ENCODE measurements at places on chromosomes 3 and 15.

DNA sequence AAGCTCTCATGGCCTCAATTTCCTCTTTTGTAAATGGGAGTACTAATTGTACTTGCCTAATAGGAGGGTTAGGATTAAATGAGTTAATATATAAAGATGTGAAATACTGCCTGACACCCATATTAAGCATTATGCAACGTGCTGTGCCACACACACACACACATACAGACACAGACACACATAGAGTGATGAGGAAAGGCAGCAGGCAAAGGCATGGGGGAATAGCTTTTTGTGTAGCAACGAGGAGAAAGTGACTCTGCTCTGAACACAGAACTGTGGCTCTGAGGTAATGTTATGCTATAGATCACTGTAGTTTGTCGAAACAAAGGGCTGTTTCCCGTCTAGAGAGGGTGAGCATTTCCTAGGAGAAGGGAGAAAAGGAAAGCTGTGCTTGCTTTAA is 233.3 kb upstream of the SLCO3A1 start:
- no peak for DNase-seq

DNA sequence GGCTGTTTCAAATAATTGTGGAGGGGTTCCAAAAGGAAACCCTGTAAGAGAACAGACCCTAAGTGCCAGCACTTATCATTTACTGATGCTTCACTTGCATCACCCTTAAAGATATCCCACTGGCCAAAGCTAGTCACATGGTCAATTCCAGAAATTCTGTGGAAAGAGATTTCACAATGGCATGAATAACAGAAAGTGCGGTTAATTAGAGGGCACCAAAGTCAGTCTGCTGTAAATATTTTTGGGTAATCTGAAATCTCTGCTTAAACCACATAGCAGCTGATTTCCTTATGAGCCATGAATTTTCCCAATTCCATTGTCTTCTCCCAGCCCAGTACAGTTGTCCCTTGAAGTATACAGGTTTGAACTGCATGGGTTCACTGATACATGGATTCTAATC is 346.1 kb downstream of the SI start:
- DNase-seq = no peak

DNA sequence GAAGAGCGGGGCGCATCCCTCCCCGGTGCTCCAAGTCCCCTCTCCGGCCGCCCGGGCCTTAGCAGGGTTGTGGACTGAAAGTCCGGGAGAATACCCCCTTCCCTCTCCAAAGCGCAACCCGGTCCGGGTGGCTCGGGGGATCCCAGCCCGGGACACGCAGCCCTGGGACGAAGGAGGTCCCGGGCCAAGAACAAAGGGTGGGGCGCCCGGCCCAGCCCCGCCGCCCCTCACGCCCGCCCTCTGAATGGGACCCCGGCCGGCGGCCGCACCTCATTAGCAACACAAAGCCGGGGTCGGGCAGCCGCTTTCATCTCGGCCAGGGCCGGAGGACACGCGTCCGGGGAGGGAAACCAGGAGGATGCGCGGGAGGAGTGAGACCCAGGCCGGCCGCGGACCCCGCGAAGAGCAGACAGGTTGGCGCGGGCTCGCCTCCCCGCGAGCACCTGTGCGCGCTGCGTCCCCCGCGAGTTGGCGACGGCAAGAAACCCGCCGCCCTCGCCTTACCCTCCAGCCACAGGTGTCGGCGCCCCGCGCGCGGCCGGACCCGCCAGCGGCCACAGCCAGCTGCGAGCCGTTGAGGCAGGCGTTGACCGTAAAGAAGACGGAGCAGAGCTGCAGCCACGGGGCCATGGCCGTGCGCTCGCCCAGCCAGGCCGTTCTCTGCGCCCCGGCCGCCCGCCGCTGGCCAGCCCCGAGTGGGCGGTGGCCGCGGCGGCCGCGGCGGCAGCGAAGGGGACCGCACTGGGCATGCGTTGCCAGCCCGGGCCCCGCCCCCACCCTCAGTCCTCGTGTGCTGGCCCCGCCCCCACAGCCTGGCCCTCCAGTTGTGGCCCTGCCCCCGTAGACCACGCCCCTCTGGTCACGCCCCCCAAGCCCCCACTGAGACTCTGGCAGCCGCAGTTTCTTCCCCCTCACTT is at the start of gene IL17RD:
IL17RD (minus strand) TSS at position 697 of the 917 bp plus-strand sequence; CDS start at position 630, 67 bp downstream.
- no peak for DNase-seq

DNA sequence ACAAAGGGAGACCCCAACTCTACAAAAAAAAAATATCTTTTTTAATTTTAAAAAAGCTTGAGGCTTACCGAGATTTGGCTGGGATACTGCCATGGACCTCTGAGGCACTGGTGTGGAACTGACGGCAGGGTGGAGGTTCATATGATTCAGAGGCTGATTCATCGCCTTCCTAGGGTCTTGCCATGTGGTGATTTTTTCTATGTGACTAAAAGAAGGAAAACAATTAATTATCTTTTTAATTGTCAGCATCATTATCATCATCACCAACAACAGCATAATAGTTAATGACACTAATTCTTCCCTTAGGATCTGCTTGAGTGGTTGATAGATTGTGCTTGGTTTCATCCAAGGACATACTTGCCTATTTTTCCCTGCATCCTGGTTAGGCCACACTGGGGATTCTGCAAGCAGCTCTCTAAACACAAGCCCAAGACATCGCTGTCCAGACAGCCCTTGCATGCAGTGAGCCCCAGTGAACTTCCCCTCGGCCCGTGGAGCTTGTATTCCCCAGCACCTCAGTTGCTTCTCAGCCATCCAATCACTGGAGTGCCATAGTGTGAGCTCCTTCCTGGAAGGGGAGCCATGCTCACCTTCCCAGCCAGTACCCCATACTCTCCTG is 84.9 kb downstream of the WWTR1 start:
- DNase-seq = no peak

DNA sequence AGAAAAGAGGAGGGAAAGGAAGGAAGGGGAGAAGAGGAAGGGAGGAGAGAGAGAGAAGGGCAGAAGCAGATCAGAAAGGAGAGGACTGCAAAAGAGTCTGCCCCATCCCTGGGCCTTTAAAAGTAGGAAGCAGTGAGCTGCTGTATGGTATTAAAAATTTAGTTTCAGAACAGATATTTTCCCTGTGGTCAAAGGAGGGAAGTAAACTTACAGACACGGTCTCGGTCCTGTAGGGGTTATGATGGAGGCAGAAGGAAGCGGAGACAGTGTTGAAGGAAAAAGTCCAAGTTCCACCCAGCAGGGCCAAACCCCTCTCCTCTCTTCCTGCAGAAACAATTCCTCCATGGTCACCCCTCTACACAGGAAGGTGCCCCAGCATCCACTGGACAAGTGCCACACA is 122.0 kb upstream of the PROK2 start:
- no peak for DNase-seq

- DNase-seq = no peak
Measured at GRCh38 chr15:74430510-74430951, 3.2 kb downstream of the SEMA7A start.

DNA sequence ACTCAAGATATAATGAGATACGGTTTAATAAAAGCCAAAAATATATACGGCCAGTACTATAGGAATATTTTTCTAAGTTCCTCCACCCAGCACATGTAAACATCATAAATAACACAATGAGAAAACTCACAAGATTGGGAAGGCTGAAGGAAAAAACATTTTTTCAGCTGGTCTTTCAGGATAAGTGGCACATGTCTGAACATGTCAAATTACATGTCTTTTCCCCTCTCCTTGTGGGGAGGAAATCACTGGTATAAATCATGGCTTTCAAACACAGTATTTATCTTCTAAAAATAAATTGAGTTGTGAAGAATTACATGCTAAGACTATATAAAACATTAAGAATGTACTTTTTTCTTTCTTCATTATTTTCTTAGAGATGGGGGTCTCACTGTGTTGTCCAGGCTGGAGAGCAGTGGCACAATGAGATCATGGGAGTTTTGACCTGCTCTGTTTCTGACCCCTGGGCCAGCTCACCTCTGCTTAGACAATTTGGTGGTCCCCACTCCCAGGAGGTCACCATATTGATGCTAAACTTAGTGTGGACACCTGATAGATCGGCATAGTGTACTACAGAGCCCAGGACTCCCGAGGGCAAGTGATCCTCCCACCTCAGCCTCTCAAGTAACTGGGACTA is 32.8 kb downstream of the ETV5 start:
- DNase-seq = no peak

- DNase-seq = no peak
Measured at GRCh38 chr3:53229171-53229570, 26.7 kb downstream of the TKT start.

GRCh38 chr3:184615396-184615795 is 53.8 kb downstream of the EPHB3 start:
- no peak for DNase-seq

DNA sequence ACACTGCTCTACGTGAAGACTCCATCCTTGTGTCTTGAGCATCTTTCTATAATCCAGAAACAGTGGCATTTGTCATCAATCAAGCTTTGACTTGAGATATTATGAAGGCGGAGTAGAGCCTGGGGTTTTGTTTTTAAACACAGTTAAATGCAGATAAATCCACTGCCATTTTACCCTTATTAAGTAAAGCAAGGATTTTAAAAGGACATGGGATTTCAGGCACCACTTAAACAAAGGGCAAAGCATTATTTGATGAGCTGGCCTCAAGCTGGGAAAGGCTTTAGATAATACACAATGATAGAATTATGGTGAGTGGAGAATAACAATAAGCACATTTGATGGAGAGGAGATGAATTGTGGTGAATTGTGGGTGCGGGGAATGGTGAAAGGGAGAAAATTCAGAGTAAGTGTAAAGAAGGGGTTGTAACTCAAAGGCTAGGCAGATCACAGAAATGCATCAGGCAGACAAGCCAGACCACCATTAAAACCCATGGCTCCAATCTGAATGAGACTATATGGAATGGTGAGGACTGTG is 54.9 kb upstream of the GLCE start:
- DNase-seq = no peak

DNA sequence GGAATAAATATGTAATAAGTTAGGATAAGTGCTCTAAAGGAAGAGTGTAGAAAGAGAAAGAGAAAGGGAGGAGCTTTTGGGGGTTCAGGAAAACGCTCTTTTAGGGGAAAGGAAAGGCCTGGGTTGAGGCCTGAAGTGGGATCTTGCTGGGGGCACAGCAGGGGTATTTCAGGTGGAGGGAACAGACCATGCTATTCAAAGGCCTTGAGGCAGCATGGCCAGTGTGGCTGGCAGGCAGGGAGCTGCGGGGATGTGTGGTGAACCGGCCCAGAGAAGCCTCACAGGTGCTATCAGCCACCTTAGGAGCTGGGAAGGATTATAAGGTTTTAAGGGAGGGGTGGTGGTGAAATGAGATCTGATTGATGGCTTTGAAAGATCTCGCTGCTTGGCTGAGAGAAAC is 66.6 kb downstream of the LINGO1 start:
- no peak for DNase-seq

- no peak for DNase-seq
Measured at GRCh38 chr15:101476756-101477155, 12.8 kb downstream of the PCSK6 start.

DNA sequence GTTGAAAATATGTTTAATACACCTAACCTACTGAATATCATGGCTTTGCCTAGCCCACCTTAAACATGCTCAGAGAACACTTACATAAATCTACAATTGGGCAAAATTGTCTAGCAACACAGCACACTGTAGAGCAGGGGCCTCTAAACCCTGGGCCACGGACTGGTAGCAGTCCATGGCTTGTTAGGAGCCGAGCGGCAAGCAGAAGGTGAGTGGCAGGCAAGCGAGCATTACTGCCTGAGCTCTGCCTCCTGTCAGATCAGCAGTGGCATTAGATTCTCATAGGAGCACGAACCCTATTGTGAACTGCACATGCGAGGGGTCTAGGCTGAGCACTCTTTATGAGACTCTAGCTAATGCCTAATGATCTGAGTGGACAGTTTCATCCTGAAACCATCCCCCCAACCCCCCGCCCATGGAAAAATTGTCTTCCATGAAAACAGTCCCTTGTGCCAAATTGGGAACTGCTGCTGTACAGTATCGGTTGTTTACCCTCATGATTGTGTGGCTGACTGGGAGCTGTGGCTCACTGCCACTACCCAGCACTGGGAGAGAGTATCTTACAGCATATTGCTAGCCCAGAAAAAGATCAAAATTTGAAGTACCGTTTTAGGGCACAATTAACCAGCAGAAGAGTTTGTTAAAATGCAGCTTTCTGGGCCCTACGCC is 26.1 kb downstream of the CMSS1 start:
- no peak for DNase-seq

DNA sequence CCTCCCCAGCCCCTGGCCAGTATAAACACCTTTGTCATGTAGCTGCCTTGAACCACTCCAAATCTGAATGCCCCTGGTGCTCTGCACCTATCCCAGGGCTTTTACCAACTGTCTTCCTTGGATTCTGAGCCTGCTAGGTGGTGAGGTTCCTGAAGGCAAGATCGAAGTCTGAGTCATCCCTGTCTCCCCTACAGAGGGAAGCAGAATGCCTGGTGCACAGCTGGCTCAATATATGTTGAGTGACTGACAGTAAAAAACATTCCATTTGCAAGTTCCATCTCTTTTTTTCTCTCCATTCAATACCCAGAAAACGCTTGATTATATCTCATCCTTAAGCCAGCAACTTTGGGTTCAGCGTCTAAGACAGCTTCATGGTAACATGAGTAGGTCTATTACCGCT is 24.7 kb downstream of the SLC24A1 start:
- no peak for DNase-seq

DNA sequence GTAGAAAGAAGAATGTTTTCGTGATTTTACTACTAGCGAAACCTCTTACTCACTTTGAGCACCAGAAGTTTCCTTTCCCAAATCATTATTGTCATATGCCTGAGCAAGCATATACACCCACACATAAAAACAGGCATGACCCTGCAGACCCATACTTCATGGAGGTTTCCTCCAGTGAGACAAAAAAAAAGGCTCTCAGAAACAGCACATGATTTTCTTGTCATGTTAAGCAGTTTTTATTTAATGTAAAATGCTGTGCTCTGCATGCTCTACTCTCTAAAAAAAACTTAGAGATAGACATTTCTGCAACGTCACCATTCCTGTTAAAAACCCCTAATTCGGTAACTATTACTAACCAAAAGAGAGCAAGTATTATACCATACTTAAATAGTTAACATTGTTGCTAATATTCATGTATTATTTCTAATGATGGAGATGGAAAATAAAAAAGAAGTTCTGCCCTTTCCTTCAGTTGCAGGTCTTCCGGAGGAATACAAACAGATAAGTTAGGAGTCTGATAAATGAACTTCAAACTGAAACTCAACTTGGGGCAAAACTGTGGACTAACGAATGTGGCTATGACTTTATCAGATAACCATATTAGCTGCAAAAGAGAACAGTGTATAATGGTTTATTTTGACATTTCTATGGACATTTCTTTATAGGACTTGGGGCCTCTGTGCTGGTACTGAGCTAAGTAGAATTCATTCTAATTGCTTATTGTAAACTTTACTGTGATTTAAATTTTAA is 15.9 kb downstream of the CD200R1 start:
- no peak for DNase-seq

- no peak for DNase-seq
Measured at GRCh38 chr3:13219077-13219901, 146.1 kb upstream of the IQSEC1 start.

GRCh38 chr15:43899928-43900327 is 73.1 kb downstream of the WDR76 start:
- no peak for DNase-seq

DNA sequence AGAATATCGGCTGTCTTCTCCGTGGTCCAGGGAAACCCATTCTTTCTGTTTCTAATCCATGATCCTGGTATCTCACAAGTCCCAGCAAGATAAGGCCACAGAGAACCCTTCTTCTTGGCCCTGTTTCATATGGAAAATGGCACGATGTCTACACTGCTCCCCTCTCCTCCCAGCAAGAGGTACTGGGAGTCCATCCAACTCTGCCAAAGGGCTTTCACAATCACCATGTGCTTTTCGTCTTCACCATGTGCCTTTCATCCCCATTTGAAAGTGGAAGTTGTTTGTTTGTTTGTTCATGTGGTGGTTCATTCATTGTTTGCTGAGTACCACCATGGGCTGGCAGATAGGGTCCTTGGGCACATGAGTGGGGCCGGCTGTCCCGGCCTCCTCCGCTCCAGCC is 5.5 kb downstream of the ITIH3 start:
- no peak for DNase-seq
